Sigmoid colon (tissue), 7 donors: ENCODE measurements at places on chromosomes 7 and 10. TPM values are rescaled to one million over a fixed set of nuclear protein-coding genes. Genes with fewer than 3 reads are reported as not detected.

The CALHM1 gene
- not detected for total RNA-seq

The WNT16 gene
- total RNA-seq = 0.55 TPM

The SYT15 gene
- total RNA-seq = 1.1 TPM

The PDZD7 gene
- total RNA-seq = 0.16 TPM

The TUBB8 gene
- total RNA-seq = not detected

The KAZALD1 gene
- total RNA-seq = 3.9 TPM

The ADIRF gene
- total RNA-seq = 52.3 TPM
